Activated CD8-positive, alpha-beta memory T cell treated with anti-CD3 and anti-CD28 coated beads for 24 hours (primary cell): ENCODE measurements at places on chromosomes 12 and 14.

DNA sequence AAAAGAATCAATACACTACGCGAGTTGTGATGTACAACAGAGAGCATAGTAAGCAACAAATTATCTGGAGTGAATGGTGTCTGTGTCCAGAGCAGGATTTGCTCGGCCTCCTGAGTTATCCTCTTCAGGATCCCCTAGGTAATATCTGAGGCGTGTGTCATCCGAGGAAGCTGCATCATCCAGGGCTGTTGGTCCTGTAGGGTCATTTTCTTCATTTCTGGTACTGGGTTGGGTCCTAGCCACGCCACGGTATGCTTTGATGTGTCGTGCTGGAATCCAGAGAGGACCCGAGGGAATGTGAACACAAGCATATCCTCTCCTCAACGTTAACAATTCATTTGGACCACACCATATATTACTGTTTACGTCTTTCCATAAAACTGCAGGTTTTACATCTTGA is 19.0 kb upstream of the CLEC4E start:
- no peak for DNase-seq

DNA sequence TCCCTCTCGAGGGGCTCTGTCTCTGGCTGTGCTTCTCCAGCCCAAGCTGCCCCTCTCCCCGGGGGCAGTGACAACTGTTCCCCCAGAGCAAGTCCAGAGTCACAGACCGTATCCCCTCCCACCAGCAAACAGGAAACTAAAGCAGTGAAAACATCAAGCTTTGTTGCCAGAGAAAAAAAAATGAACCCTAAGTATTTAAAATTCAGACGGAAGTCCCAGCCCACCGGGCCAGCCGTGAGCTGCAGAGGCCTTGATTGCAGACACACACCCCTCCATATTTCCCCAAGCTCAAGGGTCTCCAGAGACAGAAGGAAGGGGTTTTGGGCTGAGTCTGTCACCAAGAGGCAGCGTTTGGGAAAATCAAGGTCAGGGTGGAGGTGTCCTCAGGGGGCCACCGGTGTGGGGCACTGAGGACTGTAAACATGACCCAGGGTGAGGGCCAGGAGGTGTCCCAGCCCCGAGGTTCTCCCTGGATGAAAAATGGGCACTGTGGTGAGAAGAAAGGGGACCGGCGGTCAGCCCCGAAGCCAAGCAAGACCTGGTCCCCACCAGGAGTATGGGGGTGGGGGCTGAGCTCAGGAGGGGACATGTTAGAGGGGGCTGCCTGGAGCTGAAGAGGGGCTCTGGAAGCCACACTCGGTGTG is 7.7 kb downstream of the PHETA1 start:
- no peak for DNase-seq

GRCh38 chr12:69070319-69071090 is 137.5 kb upstream of the CPM start:
- peak; percentile 77 for DNase-seq

GRCh38 chr14:68399971-68400370 is 392.9 kb downstream of the ZFP36L1 start:
- DNase-seq, result no peak

GRCh38 chr12:72676556-72676955 is 404.4 kb downstream of the TRHDE start:
- no peak for DNase-seq

GRCh38 chr14:20476776-20477175 is 7.6 kb downstream of the PNP start:
- no peak for DNase-seq

- no peak for DNase-seq
Measured at GRCh38 chr14:38731962-38732361, 371.1 kb downstream of the SEC23A start.

DNA sequence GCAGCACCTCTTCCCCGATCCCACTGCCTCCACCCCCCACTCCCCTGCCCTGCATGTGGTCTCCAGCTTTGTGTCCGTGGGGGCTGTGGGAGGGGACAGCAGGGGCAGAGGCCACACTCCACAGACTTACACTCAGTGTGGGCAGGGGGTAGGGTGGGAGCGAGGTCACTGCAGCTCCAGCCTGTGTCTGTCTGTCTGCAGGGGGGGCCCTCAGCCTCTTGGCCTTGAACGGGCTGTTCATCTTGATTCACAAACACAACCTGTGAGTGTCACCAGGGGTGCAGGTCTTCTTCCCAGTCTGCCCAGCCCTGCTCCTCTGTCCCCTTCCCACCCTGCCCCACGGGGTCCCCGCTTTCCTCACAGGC is 6.5 kb downstream of the NOC4L start:
- no peak for DNase-seq

GRCh38 chr14:33808187-33808586 is 142.7 kb downstream of the EGLN3 start:
- DNase-seq, result no peak

DNA sequence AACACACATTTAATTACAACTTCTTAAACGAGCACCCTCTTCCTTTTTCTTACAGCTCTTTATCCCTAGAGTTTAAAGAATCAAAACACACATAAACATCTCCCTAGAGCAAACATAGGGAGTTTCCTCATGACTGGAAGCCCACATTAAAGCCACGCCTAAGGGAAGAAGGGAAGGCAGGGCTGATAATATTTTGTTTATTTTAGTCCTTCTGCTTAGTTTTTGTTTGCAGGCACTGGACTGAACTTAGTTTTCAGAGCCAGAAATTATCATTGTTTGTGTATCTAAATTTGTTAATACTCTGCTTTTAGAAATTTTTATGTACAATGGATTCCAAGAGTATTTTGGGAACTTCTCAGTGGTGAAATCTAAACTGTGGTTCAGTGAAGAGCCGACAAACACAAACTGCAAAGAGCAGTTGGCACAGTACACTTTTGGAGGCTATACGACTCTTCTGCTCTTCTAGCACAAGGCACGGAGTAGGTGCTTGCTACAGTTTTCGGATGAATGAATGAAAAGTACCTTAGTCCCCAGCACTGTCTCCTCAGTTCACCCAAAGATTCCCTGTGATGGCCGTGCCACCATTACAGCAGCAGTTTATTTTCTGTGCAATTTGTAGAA is 17.6 kb upstream of the AMIGO2 start:
- no peak for DNase-seq

GRCh38 chr14:68510201-68511128 is 282.4 kb downstream of the ZFP36L1 start:
- DNase-seq, result no peak

DNA sequence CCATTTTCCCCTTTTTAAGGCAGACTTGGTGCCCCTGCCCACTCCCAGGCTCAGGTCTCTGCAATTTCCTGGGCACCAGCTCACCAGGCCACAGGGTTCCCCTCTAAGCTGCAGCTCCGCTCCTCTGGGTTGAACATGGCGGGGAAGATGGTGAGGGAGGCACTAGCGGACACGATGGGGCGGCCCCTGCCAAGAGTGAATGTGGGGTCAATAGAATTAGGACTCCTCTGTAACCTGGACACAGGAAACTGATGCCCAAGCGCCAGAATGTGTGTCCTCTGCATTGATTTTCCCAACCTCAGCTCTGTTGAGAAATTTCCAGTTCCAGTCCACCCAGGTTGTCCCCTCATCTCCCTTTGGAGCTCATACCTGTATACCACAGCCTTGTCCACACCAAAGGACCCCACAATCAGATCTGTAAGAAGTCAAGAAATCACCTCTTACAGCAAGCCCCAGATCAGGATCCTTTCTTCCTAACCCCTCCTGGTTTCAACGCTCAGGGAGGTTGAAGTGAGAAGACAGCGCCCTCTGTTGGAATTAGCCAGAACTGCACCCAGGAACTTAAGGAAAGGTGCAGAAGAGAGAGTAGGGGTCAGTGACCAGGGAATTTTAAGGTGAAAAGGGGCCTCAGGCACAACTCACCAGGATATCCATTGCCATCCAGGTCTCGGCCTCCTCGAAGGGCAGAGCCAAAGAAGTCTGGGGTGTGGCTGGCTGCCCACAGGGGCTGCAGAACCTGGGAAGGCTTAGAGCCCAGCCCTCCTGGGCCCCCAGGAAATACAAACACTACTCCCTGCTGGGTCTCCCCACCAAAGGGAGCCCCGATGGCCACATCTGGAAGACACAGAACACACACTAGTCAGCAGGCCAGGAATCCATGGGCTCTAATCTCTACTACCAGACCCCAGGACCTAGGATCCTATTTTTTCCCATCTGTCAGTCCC is 14.7 kb downstream of the ITGA5 start:
- DNase-seq, result peak; percentile 84

DNA sequence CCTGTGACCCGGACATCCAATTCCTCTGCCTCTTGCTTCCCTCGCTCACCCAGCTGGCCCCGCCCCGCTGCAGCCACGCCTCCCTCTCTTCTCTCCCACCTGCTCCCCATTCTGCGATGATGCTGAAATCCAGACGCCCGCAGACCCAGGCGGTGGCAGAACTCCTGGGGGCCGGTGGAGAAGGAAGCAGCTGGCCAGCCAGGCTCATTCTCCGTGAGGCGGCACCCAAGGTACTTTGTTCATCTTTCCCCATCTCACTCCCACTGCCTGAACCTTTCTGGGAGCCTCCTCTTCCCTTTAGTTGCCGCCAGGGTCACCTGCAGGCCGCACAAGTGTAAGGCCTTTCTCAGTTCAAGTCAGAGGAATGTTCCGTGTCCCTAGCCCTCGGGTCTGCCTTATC is 35.7 kb downstream of the FOXN4 start:
- DNase-seq, result no peak

- no peak for DNase-seq
Measured at GRCh38 chr14:74141703-74142102, 56.9 kb downstream of the LIN52 start.

DNA sequence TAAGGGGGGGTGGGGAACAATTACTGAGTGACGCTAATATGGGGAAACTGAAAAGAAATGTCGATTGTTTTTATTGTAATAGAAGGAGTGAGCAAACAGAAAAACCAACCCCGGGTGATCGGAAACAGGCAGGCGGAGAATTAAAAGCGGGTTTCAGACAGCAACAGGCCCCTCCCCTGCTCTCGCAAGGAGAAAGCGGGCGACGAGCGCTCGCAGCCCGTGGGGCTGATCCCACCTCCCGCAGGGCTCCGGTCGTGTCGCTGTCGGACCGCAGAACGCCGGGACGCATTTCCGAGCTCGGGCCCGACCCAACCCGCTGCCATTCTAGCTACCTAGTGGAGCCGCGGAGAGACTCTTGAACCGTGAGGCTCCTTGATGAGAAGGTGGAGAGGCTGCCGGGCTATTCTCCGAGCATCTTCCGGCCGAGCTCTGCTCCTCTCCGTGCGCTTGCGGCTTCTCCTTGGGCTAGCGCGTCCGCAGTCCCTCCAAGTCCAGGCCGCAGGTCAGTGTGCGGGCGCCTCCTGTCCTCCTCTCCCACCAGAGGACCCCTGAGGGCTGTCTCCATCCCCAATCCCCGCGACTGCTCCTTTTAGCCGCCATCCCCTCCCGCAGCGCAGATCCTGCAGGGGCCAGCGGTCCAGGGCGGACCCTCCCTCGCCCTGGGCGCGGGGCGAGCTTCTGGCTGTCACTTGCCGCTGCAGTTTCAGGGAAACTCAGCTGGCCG is 4.1 kb upstream of the PAX9 start:
- no peak for DNase-seq

DNA sequence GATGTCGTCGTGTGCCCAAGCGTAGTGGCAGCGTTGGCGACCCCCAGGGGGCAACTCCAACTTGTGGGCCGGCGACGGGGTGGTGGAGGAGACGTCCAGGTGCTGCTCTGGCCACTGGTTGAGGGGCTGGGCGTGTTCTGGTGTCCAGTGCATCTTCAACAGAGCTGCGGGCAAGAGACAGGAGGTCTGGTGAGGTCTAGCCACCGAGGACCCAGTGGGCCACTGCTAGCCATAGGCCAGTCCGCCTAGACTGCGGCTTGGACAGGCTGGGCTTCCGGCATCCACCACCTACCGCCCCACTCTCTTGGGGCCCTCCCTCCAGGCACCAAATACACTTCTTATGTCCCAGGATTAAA is 26.3 kb downstream of the FIGNL2 start:
- no peak for DNase-seq

GRCh38 chr14:24150993-24151392 is 3.7 kb downstream of the RNF31 start:
- DNase-seq, result no peak

GRCh38 chr12:7608184-7608911 is 57.4 kb downstream of the APOBEC1 start:
- DNase-seq, result no peak

- no peak for DNase-seq
Measured at GRCh38 chr12:119692410-119692809, 24.5 kb downstream of the PRKAB1 start.

DNA sequence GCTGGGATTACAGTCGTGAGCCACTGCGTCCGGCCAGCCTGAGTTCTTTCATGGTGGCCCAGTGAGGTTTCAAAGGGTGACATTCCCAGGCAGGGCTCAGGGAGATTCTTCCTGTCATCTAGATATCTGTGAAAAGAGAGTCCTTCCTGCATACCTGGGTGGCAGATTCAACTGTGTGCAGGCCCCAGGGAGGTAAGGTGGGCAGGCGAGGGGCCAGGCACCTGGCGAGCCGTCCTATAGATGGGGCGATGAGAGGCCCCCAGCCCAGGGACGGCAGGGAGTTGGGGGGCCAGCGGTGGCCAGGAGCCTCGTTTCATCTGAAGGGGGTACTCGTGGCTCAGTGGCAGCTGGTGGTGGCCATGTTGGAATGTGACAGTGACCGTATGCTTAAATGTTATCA is 7.1 kb upstream of the EP400 start:
- no peak for DNase-seq

GRCh38 chr14:51095854-51096823 is 1.2 kb upstream of the TRIM9 start:
- no peak for DNase-seq

DNA sequence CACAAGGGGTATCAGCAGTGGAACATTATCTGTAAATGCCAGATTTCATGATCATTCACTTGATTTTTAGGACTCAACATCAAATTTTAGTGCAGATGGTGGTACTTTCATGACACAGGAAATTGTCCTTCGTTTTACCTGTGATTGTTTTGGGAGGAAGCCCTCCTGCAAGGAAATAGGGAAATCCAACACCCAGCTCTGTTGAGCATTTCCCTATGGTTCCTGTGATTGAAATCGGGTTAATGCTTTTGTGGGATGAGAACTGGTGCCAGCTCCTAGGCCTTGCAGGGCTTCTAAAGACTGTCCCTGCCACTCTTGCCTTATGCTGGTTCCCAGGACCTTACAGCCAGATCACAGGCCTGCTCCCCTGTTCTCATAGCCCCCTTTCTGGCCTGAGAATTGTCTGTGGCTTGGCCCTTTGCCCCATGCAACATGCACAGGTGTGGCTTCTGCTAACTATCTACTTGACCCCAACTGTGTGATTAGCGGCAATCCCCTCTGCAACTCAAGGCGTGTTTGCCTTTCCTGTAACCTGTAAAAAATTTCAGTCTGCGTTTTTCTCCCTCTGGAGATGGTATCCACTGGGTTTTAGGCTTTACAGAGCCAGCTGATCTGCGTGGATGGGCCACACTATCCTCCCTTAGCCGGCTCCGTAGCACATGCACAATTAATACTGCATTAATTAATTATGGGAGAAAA is 112.5 kb downstream of the ETV6 start:
- no peak for DNase-seq

- DNase-seq, result no peak
Measured at GRCh38 chr12:26101350-26101734, 23.5 kb downstream of the BHLHE41 start.

DNA sequence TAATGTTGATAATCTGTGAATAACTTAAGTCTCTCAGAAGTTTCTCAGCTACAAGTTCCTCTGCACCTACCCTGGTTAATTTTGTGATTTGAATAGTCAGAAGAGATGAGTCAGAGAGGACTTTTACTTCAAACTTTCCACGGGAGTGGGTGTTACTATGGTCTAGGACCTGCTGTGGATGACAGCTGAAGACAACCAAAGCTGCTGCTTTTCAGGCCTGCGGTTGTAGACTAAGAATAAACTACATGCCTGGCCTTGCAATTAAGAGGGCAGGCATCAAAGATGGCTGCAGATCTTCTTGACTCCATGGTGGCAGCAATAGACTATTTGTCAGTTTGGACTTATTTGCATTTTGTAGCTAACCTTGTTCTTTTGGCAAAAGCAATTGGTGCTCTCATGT is 227.1 kb upstream of the KRR1 start:
- peak; percentile 63 for DNase-seq
